ENCODE measurements at places on chromosomes 6 and 20.

- no peak for DNase-seq
Observed at GRCh38 chr20:4225745-4226144, 210.4 kb upstream of the RNF24 start.

- DNase-seq = peak; percentile 45
Observed at GRCh38 chr20:51419231-51419630, 123.3 kb downstream of the NFATC2 start.

DNA sequence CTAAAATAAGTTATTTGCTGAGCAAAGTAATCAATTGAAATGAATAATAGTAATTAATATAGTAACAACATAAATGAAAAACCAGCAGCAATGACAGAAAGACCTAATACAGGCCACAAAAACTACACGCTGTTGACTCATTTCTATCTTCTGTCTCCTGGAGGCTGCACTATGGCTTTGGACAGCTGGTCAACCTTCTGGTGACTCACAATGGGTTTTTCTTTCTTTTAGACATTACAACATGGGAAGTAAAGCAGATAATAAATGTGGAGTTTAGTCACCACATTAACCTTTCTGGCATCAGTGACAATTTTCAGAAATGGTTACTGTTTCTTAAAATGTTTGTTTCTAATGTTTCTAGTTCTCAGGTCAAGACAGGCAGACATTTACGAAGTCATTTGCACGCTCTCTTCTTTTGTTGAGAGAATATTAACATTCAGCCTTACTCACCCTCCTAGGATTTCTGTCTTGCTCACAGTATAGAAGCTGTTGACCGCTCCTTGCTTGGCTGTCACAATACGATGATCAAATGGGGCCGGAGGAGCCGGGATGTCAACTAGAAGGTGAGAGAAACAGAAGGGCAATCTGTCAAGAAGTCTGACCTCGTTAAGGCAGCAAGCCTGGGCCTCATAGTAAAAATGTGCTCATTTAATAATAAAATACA lies 62.2 kb downstream of the MYLK4 start:
- DNase-seq = no peak

GRCh38 chr6:67882436-67883311 lies 752.4 kb upstream of the ADGRB3 start:
- DNase-seq = no peak

- DNase-seq = no peak
Observed at GRCh38 chr6:156804402-156804801, 27.2 kb downstream of the ARID1B start.

GRCh38 chr6:148830614-148831013 lies 83.8 kb downstream of the UST start:
- no peak for DNase-seq

DNA sequence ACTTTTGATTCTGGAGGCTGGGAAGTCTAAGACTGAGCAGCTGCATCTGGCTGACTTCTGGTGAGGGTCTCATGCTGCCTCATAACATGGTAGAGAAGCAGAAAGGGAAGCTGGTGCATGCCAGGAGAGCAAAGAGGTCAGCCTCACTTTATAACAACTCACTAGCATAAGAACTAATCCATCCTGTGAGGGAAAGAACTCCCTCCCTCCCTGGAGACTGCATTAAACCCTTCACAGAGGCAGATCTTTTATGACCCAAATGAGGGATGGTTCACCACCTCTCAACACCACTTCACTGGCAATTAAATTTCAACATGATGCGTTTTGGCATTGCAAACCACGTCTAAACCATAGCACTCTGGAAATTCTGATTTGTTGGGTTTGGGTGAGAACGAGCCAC lies 33.9 kb downstream of the STXBP5 start:
- DNase-seq = no peak

DNA sequence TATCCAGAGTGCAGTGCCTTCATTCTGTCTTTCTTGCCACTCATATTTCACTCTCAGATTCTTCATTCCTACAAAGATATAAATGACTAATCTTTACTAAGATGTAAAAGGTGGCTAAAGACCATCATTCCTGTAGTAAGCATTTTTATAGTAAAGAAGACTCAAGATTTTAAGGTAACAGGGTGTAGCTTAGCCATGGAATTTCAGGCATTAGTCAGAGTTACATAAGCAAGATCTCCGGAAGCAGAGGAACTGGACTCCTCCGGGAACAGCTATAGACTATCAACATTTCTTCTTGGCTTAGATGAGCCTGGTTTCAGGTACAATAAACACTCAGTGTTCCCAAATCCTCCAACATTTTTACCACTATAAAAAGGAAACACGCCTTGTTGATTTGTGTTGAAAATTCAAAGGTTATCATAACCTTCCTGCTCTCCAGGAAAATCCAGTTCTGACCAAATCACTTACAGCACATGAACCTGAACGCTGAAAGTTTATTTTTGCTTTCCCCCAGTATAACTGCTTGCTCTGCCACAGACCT lies 23.7 kb downstream of the SERPINB1 start:
- DNase-seq = no peak

DNA sequence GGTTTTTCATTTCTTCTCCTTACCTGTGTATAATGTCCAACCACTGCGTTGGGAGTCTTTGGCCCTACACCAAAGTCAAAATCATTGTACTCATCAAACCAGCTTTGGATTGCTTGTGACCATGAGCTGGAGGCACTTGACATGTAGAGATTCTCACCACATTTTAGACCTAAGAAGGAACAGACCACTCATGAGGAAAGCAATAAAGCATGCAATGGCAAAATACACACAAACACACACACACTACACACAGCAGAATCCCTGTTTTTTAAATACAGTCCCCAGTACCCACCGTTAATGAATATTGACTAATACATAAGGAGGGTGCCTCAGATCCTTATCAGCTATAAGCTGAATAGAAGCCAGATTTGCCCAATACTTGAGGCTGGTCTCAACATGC lies 10.5 kb downstream of the CRISP3 start:
- no peak for DNase-seq

- DNase-seq = peak; percentile 93
Observed at GRCh38 chr6:3001773-3002293, 2.1 kb downstream of the NQO2 start.

DNA sequence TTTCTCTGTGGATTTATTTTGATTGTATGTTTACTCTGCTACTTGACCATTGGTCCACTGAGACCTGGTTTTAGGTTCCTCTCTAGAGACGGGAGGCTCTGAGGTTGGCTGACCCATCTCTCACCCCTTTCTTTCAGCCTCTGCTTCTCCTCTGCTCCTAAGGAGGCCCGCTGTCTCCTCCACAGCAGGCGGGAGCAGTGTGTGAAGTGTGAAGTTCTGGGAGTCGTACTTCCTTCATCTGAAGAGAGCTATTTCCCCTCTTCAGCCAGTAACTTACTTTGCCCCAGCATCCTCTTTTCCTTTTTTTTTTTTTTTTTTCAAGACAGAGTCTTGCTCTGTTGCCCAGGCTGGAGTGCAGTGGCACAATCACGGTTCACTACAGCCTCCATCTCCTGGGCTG lies 21.1 kb downstream of the PDRG1 start:
- no peak for DNase-seq

DNA sequence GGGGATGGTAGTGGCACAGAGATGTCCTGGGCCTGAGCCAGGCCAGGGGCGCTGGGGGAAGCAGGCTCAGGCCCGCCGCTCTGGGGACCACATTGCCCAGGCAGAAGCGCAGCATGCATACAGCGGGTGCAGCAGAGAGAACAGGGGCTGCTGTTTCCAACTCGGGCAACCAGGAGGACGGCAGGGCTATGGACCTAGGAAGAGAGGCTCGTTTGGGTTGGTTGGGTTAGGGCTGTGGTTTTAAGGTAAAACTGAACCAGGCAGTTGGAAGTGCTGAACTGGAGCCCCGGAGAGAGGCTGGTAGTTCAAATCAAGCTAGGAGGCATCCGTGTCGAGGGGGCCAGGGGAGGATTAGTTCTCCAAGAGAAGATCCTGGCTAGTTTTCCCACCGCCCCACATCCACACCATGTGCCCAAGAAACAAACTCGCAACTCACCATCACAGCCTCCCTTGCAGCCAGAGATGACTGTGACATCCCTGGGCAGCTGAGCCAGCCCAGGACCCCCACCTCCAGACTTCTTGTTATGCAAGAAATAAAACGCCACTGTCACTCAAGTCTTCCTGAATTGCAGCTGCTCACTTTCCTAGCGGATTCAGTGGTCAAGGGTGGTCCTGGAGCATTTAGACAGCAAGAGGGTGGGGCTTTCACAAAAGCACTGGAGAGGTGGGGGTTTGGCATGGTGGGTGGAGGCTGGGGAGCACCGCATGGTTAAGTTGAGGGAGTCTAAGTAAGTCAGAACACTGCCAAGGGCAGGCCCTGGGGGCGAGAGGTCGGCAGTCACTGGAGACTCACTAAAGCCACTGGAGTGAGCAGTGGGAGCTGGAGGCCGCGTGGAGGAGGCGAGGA lies 161.2 kb downstream of the GRM4 start:
- no peak for DNase-seq

GRCh38 chr6:44059359-44060346 lies 67.6 kb downstream of the MRPL14 start:
- DNase-seq = peak; percentile 51

DNA sequence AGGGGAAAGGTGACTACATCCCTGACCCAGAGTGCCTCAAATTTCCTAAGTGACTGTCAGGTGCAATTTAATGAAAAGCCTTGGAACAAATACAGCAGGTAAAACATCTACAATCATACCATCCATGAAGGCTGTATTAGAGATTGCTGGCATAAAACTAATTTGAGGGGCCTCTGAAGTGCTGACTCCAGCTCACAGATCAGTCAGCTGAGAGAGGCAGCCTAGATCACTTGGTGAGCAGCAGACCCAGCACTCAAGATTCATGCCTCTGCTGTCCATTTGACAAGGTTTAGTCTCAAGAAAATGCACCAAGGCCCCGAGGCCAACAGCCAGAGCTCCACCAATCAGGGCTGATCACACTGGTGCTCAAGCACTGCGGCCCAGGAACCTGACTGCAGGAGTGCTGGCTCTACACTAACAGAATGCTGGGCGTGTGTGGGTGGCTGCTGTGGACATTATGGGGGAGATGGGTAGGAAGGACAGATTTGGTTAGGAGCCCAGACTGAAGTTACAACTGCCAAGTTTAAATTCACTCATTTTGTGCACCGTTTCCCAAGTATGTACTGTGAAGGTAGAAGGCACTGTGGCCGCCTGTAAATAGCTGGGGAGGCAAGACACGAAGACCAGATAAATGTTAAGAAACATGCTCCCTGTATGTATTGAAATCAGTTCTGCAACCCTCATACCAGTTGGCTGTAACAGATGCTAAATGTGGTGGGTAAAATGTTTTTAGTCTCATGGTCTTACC lies 28.2 kb downstream of the SNX5 start:
- peak; percentile 46 for DNase-seq

DNA sequence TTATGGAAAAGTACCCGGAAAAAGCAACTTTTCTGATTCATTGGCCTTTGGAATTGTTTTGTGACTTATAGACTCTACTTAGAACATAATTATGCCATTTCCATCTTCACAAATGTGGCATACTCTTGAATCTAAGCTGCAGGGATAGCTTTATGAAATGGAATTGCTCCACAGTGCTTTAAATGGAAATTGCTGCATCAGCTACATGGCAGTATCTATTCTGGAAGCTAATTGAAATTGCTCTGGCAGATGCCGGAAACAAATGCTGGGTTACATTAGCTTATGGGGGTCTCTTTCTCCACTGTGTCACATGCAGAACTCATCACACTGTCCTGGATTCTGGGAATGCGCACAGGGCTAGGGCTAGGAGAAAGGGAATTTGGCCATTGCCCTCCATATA lies 108.9 kb downstream of the SAMD5 start:
- DNase-seq = no peak

DNA sequence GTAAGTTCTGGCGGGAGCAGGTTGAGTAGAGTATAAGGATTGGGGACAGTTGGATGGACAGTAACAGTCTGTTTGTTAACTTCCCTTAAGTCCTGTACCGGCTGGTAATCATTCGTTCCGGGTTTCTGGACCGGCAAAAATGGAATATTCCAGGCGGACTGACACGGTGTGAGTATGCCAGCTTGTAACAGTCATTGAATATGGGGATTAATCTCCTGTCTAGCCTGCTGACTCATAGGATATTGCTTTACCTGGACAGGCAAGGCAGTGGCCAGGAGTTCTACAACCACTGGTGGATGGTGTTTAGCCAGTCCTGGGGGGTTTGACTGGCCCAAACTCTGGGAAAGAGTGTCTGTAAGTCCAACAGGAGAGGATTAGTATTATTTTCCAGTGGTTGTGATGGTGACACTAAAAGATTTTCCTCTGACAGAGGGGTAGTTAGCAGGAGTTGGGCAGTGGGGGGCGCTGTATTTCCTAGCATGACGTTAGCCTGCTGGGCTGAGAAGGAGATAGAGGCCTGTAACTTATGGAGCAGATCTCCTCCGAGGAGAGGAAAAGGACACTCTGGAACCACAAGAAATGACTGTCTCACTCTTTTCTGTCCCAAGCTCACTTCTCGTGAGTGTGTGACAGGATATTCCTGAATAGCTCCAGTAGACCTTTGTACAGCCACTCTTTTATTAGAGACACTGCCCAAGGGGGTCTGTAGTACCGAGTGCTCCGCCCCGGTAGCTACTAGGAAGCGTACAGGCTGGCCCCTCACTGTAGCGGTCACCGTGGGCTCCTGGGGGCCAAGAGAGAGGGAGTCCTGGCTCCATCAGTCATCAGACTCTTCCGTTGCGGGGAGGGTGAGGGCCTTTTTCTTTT lies 152.2 kb downstream of the TRIM27 start:
- no peak for DNase-seq

DNA sequence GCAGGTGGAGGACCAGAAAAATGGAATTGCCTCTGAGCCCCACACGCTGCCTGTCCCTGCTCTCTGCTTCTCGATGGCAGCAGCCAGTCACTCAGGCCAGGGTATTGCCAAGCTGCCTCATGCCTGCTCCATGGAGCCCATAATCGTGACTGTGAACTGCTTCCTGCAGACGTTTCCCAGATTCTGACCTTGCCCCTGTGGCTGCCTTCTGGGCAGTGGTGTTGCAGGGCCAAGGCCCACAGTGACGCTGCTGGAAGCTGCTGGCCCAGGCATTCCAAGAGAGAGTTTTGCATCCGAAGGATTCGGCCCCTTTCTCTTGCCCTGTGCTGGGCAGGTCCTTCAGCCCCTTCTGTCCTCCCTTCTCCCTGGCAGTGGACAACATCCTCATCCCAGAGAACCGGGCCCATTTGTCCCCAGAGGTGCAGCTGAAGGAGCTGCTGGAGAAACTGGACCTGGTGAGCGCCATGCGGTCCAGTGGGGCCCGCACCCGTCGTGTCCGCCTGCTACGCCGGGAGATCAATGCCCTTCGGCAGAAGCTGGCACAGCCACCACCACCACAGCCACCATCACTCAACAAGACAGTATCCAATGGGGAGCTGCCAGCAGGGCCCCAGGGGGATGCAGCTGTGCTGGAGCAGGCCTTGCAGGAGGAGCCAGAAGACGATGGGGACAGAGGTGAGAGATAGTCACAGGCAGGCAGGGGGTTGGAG lies 14.5 kb downstream of the BRPF3 start:
- DNase-seq = no peak

- DNase-seq = peak; percentile 81
Observed at GRCh38 chr6:7035837-7036249, 71.9 kb upstream of the RREB1 start.

Measured in hematopoietic multipotent progenitor cell treated with erythropoietin and hydrocortisone succinate and interleukin-3 and kit ligand, for 8 days (in vitro differentiated cells).